ENCODE measurements at places on chromosomes 3 and 15.
A peak's percentile ranks its signal among the peaks of the same experiment; 100 is the strongest.

GRCh38 chr3:107772016-107772415, 249.3 kb downstream of the BBX start:
- DNase-seq: peak; percentile 19

DNA sequence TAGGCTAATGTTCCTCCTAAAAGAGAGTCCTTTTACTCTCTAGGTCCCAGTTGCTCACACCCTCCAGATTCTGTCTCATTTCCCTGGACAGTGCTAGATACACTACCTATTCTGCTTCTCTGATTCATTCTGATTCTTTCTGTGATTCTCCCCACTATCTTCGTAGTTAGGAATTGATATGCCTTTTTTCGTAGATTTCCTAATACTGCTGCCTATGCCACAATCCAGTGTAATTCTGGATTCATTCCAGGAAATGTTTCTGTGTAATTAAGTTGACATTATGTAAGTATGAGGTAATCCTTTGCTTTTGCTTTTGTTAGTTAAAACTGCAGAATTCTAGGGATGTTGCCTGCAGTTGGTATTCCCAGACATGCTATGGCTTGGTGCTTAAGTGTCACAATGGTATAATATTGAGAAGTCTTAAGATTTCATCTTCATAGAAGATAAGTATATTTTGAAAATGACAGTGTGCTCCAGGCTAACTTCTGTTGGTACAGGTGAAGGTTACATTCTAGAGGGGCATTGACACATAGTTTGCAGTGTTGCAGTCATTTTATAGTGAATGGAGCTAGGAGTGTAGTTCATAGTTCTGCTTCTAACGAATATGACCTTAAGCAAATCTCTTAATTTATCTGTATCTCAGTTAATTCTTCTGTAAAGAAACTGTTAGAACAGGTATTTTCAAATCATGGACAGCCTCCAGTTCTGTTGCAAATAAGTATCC, 54.3 kb downstream of the RIOX2 start:
- DNase-seq: peak; percentile 17

DNA sequence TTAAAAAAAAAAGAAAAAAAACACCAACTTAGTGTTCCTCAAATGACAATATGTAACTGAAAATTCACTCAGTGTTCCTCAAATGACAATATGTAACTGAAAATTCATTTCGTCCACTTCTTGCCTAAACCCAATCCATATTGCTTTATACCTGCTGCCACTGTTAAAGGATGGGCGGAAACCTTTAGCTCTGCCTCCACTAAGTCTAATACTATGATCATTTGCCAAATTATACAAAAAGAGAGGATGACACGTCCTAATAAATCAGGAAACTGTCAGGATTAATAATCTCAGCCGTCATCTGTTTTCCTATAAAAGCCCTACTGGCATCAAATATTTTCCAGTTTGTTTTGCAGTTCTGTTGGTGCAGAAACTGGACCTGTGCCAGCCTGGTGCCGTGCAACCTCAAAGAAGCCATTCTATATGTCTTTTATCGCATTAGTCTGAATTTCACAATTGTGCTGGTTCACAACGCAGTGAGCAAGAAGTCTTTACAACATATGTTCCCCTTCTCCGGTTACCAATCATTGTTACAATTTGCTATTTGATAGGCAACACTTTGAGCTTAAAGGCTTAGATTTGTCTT, 160.4 kb upstream of the KCNH8 start:
- DNase-seq: no peak

DNA sequence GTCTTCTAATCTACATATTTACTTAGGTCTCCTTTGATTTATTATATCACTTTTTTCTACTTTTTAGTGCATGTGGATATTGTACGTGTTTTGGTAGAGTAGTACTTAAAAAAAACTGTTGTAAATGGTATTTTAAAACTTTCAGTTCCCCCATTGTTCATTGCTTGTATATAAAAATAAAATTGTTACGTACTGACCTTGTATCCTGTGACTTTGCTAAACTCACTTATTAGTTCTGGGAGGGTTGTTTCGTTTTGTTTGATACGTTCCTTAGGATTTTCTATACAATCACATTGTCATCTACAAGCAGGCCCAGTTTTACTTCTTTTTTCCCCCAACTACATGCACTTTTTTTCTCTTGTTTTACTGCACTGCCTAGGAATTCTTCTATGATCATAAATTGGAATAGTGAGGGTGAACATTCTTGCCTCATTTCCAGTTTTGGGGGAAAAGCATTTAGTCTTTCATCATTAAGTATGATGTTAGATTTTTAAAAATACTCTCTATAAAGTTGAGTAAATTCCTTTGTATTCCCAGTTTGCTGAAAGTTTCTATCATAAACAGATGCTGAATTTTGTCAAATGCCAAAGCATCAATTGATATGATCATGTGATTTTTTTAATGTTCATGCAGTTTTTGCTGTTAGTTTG, 33.5 kb upstream of the ACKR4 start:
- no peak for DNase-seq

DNA sequence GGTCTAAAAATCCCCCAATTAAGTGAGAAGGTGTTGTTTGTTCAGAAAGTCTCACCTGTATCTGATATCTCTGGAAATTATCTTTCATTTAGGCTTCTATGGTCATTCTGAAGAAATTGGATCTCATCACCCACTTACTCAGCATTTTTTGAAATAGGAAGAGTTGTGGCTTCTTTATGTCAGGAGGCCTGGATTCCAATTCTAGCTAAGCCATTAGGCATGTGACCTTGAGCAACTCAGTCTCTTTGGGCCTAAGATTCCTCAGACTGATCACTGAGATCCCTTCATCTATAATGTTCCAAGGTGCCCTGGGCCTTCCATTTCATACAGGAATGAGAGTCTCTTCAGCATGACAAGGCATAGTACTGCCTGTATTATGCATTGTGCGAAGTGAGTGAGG, 70.3 kb downstream of the ARHGEF26 start:
- no peak for DNase-seq
